ENCODE measurements at places on chromosomes 7 and 10.

GRCh38 chr10:88458209-88458608 is 124.9 kb downstream of the RNLS start:
- DNase-seq, result no peak

GRCh38 chr7:84780158-84781124 is 406.4 kb downstream of the SEMA3D start:
- no peak for DNase-seq

DNA sequence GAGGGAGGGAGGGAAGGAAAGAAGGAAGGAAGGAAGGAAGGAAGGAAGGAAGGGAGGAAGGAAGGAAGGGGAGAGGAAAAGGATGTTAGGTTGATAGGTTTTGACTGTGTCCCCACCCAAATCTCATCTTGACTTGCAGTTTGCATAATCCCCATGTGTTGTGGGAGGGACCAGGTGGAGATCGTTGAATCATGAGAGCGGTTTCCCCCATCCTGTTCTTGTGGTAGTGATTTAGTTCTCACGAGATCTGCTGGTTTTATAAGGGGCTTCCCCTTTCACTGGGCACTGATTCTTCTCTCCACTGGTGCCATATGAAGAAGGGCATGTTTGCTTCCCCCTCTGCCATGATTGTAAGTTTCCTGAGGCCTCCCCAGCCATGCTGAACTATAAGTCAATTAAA is 15.1 kb upstream of the NUDCD3 start:
- no peak for DNase-seq

DNA sequence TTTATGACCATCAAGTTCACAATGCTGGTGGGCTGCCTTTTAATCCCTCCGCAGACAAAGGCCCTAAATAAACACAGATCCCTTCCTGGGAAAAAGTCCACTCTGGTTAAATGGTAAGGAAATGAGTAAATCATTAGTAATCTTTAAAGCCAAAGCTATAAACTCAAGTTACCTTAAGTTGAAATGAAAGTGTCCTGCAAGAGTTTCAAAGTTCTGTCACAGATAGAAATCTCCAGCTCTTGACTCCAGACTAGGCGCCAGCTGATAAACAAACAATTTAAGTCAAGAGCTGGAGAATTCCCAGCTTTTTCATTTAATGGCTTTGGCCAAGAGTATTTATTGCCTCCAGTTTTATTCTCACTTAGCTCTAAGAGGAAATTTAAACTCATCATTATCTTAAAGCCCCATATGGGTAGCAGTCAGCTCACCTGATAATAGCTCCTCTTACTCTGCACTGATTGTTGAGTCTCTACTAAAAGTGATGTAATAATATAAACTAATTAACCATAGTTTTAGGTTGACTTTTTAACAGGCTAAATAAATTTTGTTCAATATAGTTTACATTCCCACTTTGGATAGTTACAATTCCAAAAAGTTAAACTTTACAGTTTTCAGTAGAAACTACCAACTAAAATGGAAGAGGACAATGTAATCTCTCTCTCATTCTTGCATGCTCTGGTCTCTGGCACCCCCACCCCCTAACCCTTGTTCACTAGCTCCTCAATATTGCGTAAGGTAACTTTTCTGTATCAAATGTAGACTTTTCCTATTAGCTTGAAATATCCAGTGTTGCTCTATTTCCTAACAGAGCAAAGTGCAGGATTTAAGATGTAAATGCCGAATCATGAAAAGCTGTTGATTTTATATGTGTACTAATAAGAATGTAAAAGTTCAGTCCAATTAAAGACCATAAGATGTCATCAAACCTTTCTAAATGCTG is 56.1 kb downstream of the HIBADH start:
- DNase-seq, result no peak

DNA sequence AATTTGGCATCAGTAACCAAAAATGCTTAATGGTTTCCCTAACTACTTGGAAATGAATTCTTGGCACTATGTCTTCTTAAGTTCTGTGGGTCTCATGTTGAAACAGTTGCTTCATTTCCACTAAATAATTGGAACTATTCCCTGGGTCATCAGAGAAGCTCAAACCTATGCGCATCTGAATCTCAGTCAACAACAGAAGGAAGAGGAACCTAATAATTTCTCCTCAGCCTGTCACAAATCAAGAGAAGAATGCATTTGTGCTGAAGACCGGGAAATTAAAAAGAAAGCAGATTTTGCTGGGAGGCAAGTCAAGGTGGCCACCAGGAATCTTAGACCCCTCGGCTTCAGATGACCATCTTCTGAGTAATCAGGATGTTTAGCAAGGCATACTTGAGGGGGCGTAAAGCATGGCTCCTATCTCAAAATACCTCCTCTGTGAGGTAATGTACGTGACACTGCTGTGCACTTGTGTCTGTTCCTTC is 41.4 kb downstream of the TOMM7 start:
- DNase-seq, result no peak

DNA sequence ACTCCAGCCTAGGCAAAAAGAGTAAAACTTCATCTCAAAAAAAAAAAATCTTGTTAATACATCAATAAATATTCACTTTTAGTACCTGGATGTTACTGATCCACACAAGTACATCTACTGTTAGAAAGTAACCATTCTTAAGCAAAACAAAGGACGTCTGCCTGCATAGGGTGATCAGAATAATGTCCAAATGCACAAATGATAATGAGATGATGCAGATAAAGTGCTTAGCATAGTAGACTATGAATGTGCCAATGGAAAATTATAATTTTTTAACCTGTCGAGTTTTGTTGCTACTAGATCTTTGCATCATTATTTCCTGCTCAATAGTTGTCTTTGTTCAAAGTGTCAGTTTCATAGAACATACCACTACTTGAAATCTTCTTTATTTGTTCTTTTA is 109.6 kb upstream of the IMMP2L start:
- no peak for DNase-seq

DNA sequence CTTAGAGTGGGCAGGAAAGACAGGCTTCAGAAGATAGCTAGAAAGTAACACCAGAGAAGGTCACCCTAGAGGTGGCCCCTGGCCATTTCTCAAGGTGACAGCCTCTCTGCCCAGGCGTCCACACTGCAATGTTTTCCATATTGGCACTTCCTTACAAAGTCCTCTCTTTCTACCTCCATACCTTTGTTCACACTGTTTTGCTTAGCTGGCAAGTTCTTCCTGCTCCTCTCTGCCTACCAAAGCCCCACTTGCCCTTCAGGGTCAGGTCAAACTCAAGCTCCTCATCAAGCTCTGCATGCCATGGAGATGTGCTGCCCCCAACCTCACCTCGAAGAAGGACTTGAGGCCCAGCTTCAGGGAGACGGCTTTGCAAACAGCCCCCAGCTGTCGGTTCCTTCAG is 190.9 kb downstream of the KCNMA1 start:
- DNase-seq, result no peak

DNA sequence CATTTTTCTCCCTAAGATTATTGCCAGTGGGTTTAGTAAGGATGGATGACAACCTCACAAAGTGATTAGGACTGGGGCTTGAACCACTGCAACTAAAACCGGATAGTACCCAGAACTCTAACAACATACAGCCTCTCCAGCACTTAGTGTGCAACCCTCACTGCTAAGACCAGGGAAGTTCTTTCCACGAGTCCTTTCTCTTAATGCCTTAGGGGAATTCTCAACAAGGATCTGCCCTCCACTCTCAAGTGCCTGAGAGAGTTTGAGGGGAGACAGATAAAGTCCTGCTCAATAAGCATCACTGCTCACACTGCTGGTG is 104.6 kb downstream of the NRP1 start:
- no peak for DNase-seq

DNA sequence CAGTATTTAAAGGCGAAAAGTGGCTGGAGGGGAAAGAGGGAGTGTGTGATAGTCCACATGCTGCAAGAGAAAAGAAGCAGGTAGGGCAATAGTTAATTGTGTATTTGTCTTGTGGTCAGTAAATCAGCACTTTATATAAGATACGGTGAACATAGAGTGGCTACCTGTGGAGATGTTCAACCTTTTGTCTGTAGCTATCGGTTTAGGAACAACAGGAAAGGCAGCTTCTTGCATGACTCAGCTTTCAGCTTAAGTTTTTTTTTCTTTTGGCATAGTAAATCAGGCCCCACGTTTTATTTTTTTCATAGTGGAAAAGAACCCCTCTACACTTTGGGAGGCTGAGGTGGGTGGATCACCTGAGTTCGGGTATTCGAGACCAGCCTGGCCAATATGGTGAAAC is 14.2 kb upstream of the MTPN start:
- no peak for DNase-seq

DNA sequence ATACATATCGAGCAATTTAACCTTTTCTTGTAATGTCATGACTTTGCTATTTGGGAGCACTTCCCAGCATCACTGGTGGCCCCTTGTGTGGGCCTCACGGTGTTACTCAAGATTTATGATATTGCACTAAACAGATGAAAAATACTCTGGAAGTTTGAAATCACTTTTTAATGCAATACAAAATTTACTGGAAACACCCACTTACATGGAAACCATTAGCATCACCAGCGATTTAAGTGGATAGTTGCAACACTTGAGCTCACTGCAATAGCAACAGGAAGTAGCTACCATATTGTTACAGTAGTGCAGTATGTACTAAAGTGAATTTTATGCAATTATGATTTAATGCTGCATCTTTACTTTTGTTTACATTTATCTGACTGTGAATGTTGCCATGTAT is 184.4 kb downstream of the MDFIC start:
- no peak for DNase-seq

DNA sequence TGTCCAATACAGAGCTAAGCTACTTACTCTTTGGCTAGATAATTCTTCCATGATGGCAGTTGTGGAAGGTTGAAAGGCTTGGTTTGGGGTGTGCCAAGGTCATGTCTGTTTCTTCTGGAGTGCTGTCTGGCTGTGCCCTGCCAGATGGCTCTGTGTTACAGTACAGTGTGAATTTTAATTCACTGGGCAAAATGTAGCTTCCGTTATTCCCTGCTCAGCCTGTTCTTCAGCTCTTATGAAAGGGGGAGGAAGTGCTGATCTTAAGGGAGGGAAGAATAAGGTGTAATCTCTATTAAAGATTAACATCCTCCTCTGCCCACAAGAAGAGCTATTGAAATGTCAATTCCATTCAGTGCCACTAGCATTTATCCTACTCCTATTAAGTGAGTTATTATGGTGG is 52.2 kb downstream of the SND1 start:
- no peak for DNase-seq

All from esophagus squamous epithelium (tissue), 5 donors.